ENCODE measurements at places on chromosomes 12 and 14.

- peak; percentile 82 for DNase-seq
Observed at GRCh38 chr12:47277972-47278448, 198.3 kb upstream of the AMIGO2 start.

- no peak for DNase-seq
Observed at GRCh38 chr14:65239938-65240296, 137.6 kb upstream of the MAX start.

- no peak for DNase-seq
Observed at GRCh38 chr14:88849716-88850115, 25.3 kb downstream of the TTC8 start.

DNA sequence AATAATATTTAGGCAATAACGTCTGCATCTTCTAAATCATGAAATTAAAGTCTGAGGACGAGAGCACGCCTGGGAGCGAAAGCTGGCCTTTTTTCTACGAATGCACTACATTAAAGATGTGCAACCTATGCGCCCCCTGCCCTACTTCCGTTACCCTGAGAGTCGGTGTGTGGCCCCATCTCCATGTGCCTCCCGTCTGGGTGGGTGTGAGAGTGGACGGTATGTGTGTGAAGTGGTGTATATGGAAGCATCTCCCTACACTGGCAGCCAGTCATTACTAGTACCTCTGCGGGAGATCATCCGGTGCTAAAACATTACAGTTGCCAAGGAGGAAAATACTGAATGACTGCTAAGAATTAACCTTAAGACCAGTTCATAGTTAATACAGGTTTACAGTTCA, 19.3 kb downstream of the CKB start:
- DNase-seq: no peak

DNA sequence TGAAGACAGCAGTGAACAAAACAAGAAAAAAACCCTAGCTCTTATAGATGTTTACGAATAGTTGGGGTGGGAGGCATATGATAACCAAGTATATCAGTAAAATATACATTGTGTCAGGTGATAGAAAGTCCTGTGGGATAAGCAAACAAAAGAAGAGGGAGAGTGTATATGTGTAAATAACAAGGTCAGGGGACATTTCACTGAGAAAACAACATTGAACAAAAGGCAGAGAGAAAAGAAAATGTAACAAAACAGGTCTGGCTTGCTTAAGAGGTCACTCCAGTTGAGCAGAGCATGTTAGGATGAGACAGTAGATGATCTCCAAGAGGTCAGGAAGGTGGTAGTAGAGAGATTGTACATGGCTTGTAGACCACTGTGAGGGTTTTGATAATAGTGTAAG, 304.1 kb downstream of the ACSS3 start:
- no peak for DNase-seq
